ENCODE measurements at places on chromosomes 5 and 9.

GRCh38 chr5:115377468-115378217, 81.2 kb upstream of the CCDC112 start:
- no peaks in the 10 kb centered on the region for H3K36me3 ChIP-seq
- DNase-seq, result no peak
- no peaks in the 10 kb centered on the region for H3K4me1 ChIP-seq
- H3K27me3 ChIP-seq, result no peaks in the 10 kb centered on the region
- no peak overlapping the region for H3K27ac ChIP-seq
- no peak overlapping the region for H3K4me3 ChIP-seq

GRCh38 chr9:137028263-137029057, 423 bp upstream of the ABCA2 start:
- peaks cover 12% of the 10 kb centered on the region for H3K27me3 ChIP-seq
- no peaks in the 10 kb centered on the region for H3K36me3 ChIP-seq
- DNase-seq, result peak; percentile 65
- no peaks in the 10 kb centered on the region for H3K4me1 ChIP-seq
- H3K27ac ChIP-seq, result no peak overlapping the region

- no peak overlapping the region for H3K4me3 ChIP-seq
- H3K4me1 ChIP-seq, result no peaks in the 10 kb centered on the region
- H3K27me3 ChIP-seq, result no peaks in the 10 kb centered on the region
- H3K36me3 ChIP-seq, result no peaks in the 10 kb centered on the region
Observed at GRCh38 chr5:44909004-44909403, 100.3 kb downstream of the MRPS30 start.

DNA sequence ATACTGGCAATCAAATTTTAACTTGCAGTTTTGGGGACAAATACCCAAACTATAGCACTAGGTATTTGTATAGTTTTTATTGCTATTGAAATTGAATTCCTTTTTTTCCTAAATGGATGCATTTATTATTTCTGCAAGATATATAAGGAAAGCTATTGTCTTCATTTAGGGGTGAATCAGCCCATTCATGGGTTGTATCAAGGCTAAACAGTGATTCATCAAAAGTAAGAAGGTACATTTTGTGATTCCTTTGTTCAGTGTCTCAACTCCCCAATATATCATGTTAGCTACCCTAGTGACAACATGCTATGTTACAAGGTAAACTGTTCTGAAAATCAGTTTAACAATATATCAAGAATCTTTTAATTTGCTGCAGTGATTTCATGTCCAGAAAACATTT, 185.7 kb downstream of the PLK2 start:
- no peaks in the 10 kb centered on the region for H3K27me3 ChIP-seq
- no peak for DNase-seq
- peaks cover 14% of the 10 kb centered on the region for H3K4me1 ChIP-seq

GRCh38 chr5:177389241-177390169, 5.3 kb downstream of the SLC34A1 start:
- H3K36me3 ChIP-seq, result no peaks in the 10 kb centered on the region
- no peak for DNase-seq
- peaks cover 7% of the 10 kb centered on the region for H3K27me3 ChIP-seq
- H3K27ac ChIP-seq, result peak overlapping the region; percentile 15

GRCh38 chr9:71614409-71615010, 153.8 kb downstream of the CEMIP2 start:
- H3K27ac ChIP-seq, result peak overlapping the region; percentile 38
- DNase-seq, result no peak
- H3K4me3 ChIP-seq, result no peak overlapping the region
- no peaks in the 10 kb centered on the region for H3K36me3 ChIP-seq
- no peaks in the 10 kb centered on the region for H3K27me3 ChIP-seq

- H3K4me1 ChIP-seq, result no peaks in the 10 kb centered on the region
- H3K27me3 ChIP-seq, result no peaks in the 10 kb centered on the region
- H3K36me3 ChIP-seq, result no peaks in the 10 kb centered on the region
- no peak overlapping the region for H3K27ac ChIP-seq
Observed at GRCh38 chr9:99475401-99476065, 253.5 kb downstream of the SEC61B start.

GRCh38 chr9:26308328-26308727, 584.3 kb downstream of the CAAP1 start:
- no peaks in the 10 kb centered on the region for H3K27me3 ChIP-seq
- no peak overlapping the region for H3K27ac ChIP-seq
- no peak for DNase-seq
- peaks cover 5% of the 10 kb centered on the region for H3K4me1 ChIP-seq
- H3K36me3 ChIP-seq, result no peaks in the 10 kb centered on the region

DNA sequence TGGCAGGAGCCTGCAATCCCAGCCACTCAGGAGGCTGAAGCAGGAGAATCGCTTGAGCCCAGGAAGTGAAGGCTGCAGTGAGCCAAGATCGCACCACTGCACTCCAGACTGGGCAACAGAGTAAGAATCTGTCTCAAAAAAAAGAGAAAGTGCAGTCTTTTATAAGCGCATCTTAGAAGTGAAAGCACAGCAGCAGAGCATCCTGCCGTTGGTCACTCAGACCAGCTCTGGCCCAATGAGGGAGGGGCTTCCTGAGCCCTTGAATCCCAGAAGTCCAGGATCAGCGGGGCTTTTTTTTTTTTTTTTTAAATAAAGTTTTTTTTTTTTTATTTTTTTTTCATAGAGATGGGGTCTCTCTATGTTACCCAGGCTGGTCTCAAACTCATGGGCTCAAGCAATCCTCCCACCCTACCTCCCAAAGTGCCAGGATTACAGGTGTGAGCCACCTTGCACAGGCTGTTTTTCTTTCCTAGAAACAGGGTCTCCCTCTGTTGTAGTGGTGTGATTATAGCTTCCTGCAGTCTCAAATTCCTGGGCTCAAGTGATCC, 42.3 kb downstream of the NAIF1 start:
- H3K27ac ChIP-seq, result no peak overlapping the region
- DNase-seq, result no peak
- peaks cover 2% of the 10 kb centered on the region for H3K27me3 ChIP-seq

GRCh38 chr5:10354048-10354872, 765 bp downstream of the MARCHF6 start:
- H3K27me3 ChIP-seq, result peaks cover 7% of the 10 kb centered on the region
- peak overlapping the region; percentile 99 for H3K27ac ChIP-seq
- peaks cover 23% of the 10 kb centered on the region for H3K4me1 ChIP-seq
- no peaks in the 10 kb centered on the region for H3K36me3 ChIP-seq
- H3K4me3 ChIP-seq, result peak overlapping the region; percentile 98

GRCh38 chr9:123338710-123339665, 17.0 kb upstream of the CRB2 start:
- DNase-seq, result no peak
- peaks cover 32% of the 10 kb centered on the region for H3K4me1 ChIP-seq
- H3K36me3 ChIP-seq, result peaks cover 4% of the 10 kb centered on the region
- H3K27ac ChIP-seq, result no peak overlapping the region
- H3K4me3 ChIP-seq, result no peak overlapping the region
